SK-N-MC (cell line): ENCODE measurements at places on chromosomes 2 and 18.

- DNase-seq = no peak
Observed at GRCh38 chr2:8141780-8142179, 540.1 kb upstream of the ID2 start.

GRCh38 chr2:177393203-177393755 lies 706 bp downstream of the AGPS start:
- DNase-seq = no peak

GRCh38 chr2:70118798-70119454 lies 31.6 kb downstream of the PCBP1 start:
- no peak for DNase-seq

DNA sequence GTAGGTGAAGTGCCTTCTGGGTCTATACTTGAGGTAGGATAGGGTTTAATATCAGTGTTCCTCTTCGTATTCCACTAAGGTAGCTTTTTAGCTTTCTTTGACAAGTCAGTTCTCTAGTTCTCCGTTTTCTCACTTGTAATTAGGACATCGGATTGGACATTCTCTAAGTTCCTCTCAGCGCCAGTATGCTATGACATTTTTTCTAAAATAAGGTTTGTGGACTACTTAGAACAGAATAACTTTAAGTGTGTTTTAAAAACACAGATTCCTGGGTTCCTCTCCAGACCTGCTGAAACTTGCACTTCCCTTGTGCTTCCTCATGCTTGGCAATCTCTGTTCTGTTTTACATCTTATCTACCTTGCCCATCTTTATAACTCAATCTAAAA lies 69.3 kb upstream of the YWHAQ start:
- DNase-seq = no peak

GRCh38 chr2:216596236-216596979 lies 36.8 kb upstream of the IGFBP2 start:
- peak; percentile 100 for DNase-seq

- no peak for DNase-seq
Observed at GRCh38 chr2:15588329-15588919, 3.2 kb upstream of the DDX1 start.
